Ovary (tissue), 10 donors: ENCODE measurements at places on chromosomes 12 and 14.

DNA sequence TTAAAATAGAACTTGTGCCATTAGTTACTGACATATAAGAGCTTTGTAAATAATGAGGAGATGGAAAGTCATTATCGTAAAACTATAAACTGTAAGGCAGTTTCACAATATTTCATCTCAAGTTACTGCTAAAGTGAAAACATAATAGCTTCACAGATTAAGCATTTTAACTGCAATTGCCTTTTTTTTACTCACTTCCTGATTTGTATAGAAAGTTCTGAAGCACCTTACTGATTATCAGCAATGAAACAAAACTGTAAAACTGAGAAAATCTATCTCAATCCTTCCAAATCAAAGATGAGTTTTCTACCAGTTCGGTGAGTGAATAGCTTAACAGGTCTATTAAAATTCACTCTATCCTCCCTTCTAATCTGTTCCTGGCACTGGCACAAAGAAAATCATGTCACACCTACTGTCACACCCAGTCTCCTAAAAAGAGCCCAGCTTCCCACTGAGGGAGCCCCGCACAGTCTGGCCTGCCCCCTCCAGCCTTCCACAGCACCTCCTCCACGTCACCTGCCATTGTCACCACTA lies 161.4 kb upstream of the ABCD2 start:
- no peak for DNase-seq

GRCh38 chr14:54446161-54446693 lies 5.1 kb upstream of the CNIH1 start:
- peak; percentile 67 for DNase-seq

- no peak for DNase-seq
Observed at GRCh38 chr12:48441069-48441468, 31.3 kb upstream of the ANP32D start.

DNA sequence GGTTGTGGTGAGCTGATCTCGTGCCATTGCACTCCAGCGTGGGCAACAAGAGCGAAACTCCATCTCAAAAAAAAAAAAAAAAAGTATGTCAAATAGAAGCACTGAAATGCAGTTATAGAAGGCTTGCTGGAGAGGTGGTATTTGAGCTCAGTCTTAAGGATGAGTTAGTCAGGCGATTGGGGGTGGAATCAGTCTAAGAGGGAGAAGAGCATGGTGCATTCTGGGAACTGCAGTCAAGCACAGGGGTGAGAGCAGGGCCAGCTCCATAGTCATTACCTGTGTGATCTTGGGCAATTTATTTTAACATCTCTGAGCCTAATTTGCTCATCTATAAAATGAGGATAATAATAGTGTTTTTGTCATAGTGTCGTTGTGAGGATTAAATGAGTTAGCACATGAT lies 5.9 kb upstream of the GNB3 start:
- DNase-seq: no peak

DNA sequence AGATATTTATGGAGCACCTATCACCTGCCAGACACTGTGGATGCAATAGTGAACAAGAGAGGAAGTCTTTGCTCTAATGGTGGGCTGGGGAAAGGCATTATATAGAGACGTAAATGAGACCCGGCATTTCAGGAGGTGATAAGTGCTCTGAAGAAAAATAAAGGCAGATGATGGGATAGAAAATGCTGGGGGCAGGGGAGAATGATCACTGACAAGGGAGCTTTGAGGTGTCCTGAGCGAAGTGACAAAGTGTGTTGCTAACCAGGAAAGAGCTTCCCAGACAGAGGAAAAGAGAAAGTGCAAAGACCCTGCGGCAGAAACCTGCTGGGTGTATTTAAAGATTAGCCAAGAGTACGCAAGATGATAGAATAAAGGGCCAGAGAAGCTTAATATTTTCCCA lies 1096.1 kb downstream of the BCL11B start:
- no peak for DNase-seq

GRCh38 chr14:32679927-32680612 lies 258.6 kb upstream of the NPAS3 start:
- no peak for DNase-seq

DNA sequence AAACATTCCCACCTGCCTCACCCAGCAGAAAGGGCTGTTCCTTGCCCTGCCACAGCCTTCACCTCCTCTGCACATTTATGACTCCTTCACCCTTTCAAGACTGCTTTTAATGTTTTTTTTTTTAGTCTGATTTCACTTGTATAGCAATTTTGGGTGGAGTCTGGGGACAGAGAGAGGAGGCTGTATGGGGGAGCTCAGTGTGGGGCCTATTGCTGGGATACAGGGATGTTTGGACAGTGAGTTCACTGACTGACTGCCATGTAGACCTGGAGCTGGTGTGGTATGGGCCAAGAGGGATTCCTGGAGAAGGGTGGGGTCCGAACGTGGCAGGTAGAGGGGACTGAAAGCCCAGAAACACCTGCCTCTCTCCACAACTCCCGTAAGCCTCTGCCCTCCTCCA lies 1.9 kb upstream of the KRT85 start:
- DNase-seq: no peak

DNA sequence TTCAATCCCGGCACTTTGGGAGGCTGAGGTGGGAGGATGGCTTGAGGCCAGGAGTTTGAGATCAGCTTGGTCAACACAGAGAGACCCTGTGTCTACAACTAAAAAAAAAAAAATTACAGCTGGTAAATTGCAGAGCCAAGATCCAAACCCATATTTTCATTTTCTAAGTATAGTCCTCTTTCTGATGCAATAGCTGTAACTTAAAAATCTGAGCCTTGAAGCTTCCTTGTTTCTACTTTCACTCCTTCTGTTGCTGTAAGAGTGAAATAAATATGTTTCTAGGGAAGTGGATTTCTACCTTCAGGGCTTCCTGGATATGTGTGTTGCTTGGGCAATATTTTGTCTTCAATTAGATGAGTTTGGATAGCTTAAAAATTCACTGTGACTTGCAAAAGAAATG lies 42.0 kb upstream of the PRICKLE1 start:
- DNase-seq: no peak

DNA sequence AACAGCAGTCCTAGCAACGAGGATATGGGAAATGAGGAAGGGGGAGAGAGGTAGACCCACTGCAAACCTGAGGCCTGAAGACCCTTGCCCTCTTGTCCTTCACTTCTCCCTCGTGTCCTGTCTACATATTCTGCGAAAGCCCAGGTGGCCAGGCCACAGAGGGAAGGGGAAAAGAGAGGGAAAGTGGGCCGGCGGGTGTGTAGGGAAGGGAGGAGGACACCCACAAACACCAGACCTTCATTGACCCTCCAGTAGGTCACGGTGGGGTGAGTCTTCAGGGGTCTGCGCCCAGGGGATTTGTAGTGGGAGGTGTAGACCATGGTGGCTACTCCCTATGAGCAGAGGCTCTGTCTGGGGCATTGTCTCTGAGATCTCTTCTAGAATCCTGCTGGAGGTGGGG lies 3.8 kb downstream of the FAIM2 start:
- DNase-seq: no peak

- no peak for DNase-seq
Observed at GRCh38 chr14:67971627-67972625, 152.3 kb downstream of the RAD51B start.

DNA sequence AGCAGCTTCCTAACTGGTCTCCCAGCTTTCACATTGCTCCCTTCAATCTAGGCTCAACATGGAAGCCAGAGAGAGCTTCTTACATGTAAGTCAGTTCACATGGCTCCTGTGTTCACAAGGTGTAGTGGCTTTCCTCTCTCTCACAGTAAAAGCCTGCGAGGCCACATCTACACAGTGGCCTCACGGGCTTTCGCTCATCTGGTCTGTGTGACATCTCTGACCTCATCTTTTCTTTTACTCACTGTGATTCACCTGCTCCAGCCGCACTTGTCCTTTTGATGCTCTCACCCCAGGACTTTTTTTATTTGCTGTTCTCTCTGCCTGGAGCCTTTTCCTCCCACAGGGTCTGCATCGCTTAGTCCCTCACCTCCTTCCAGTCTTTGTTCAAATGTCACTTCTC lies 122.1 kb downstream of the SLC5A8 start:
- DNase-seq: no peak

- DNase-seq: no peak
Observed at GRCh38 chr12:127726671-127727315, 540.2 kb upstream of the TMEM132C start.

DNA sequence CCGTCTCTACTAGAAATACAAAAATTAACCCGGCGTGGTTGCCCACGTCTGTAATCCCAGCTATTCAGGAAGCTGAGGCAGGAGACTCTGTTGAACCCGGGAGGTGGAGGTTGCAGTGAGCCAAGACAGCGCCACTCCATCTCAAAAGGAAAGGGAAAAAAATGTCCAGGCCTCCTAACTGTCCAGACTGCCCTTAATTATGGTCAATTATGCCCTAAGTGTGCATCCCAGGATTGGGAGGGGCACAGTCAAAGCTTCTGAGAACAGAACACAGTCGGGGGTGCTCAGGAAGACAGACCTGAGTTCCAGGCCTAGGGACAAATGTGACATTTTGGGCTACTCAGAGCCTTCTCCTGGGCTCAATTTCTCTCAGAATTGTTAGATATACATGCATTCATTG lies 31.8 kb upstream of the SMUG1 start:
- no peak for DNase-seq

- DNase-seq: no peak
Observed at GRCh38 chr12:102051431-102051965, 10.3 kb downstream of the WASHC3 start.

DNA sequence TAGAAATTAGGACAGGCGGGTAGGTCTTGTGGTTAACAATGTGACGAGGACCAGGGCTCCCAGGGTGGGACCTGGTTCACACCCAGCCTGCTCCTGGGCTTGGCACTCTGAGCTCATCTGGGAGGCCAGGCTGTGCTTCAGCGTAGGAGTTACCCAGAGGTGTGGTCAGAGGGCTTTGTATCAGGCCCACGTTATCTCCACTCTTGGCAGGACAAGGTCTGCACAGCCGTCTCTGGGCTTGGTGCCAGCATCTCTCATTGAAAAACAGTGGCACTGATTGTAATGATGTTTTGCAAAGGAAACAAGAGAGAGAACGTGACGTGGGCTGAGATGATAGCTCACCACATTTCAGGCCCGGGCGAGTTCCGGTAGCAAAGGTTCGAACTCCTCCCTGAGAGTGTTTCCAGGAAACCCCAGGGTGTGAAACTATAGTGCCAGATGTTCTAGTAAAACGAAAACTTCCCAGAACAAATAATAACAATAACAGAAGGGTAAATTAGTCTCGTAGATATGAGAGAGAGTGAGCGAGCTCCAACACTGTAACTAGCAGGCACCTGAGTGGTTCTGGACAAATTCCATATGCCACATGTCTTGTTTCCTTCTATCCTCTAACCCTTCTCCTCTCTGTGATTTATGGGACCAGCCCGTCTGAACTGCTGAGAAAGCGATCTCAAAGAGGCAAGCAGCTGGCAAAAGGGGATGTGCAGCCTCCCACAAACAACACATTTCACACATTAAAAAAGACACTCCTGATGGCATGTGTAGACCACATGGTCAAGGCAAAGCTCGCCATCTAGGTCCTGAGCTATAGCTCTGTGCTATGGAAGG lies 227.3 kb downstream of the KTN1 start:
- DNase-seq: peak; percentile 77

GRCh38 chr14:29444805-29445204 lies 482.8 kb downstream of the PRKD1 start:
- no peak for DNase-seq

DNA sequence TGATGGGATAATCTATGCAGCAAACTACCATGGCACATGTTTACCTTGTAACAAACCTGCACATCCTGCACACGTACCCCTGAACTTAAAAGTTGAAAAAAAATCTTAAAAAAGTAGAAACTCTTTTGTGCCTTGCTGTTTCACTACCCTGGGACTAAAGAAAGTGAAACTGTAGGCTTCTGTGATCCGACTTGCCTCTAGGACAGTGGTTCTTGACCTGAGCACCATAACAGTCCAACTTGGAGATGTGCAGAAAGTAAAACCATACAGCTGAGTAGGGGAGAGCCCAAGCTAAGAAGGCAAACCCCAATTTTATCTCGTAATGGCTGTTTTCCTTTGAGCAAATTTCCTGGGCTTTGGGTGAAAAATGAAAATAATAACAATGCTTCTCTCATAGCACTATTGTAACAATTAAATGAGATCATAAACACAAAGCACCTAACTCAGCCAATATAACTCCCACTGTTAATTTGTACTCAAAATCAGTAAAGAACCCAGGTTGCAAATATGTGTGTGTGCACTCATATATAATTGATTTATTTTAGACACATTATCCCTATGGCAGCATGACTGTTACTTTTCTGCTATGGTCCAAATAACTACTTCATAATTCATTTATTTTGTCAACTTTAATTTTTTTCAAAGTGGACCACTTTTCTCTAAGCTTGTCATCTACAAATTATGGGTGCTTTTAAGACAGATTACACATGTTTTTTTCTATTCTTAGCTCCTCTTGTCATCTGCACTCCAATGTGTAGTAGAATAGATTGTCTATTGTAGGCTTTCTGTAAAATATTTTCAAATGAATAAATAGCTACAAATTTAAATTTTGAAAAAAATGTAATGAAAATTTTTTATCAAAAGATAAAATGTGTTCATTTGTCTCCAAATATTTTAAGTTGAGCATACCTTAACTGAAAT lies 334.9 kb downstream of the BTG1 start:
- DNase-seq: no peak

DNA sequence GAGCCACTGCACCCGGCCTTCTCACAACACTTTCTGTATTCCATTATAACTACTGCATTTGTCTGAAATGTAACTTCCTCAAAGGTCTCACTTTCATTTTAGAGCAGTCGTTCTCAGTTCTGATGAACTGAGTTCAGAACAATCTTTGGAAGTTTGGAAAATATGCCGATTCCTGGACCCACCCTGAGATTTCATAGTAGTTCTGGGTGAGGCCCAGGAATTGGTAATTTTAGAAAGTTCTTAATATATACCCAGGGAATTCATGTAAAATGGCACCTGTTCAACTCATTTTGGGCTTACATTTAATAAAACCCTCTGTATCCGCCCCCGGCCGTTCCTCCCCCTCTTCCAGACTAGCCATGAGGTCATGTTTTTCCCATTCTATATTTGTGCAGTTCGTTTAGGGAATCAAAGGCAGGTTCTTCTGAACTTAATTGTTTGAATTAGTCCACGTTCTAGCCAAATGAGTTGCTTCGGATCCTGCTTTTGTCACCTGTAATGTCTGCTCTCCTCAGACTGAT lies 5.9 kb downstream of the GSG1 start:
- DNase-seq: no peak

DNA sequence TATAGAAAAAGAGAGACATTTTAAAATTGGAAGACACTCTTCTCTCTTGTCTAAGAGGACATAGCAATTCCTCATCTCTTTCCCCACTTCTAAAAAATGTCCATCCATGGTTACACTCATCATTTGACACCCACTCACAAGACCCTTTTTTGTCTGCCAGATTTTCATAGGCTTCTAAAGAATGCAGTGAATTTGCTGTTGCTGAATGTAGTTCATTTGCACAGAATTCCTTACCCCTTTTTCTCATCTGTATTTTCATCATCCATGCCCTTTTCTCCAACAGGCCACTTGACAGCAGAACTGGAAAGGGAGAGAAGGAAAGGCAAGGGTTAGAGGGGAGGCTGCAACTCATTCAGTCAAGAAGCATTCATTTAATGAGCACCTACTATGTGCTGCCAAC lies 128.0 kb downstream of the NUAK1 start:
- no peak for DNase-seq

GRCh38 chr12:96720363-96720705 lies 186.7 kb upstream of the NEDD1 start:
- DNase-seq: no peak
